ENCODE measurements at places on chromosomes 7 and 10. TPM values are rescaled to one million over a fixed set of nuclear protein-coding genes. Genes with fewer than 3 reads are reported as not detected.

The ACSM6 gene
- polyA plus RNA-seq, result not detected

The PNLIPRP1 gene
- polyA plus RNA-seq, result not detected

The WDR86 gene
- 0.54 TPM for polyA plus RNA-seq

The TMEM236 gene
- not detected for polyA plus RNA-seq

The MKLN1 gene
- polyA plus RNA-seq, result 19.3 TPM

The C10orf105 gene
- not detected for polyA plus RNA-seq

The CFTR gene
- not detected for polyA plus RNA-seq

The OPALIN gene
- not detected for polyA plus RNA-seq

The EBF3 gene
- not detected for polyA plus RNA-seq

The MSMB gene
- polyA plus RNA-seq, result not detected

The GPR26 gene
- polyA plus RNA-seq, result not detected

The CASP2 gene
- 23.7 TPM for polyA plus RNA-seq

The RELN gene
- not detected for polyA plus RNA-seq

The HECTD2 gene
- polyA plus RNA-seq, result 2.6 TPM

The DYDC2 gene
- not detected for polyA plus RNA-seq

The CADPS2 gene
- polyA plus RNA-seq, result not detected
